NCI-H1092 treated with DMSO at 0.1 percent for 48 hours (cell line): ENCODE measurements at places on chromosomes 16 and 17.
A peak's percentile ranks its signal among the peaks of the same experiment; 100 is the strongest.

- peak; percentile 16 for DNase-seq
These were observed 22.9 kb downstream of the C16orf96 start for GRCh38 chr16:4578961-4579530.

- no peak for DNase-seq
These were observed 70.0 kb downstream of the C16orf78 start for GRCh38 chr16:49443576-49443975.

GRCh38 chr16:85738923-85739715 is 11.8 kb downstream of the C16orf74 start:
- DNase-seq, result no peak

DNA sequence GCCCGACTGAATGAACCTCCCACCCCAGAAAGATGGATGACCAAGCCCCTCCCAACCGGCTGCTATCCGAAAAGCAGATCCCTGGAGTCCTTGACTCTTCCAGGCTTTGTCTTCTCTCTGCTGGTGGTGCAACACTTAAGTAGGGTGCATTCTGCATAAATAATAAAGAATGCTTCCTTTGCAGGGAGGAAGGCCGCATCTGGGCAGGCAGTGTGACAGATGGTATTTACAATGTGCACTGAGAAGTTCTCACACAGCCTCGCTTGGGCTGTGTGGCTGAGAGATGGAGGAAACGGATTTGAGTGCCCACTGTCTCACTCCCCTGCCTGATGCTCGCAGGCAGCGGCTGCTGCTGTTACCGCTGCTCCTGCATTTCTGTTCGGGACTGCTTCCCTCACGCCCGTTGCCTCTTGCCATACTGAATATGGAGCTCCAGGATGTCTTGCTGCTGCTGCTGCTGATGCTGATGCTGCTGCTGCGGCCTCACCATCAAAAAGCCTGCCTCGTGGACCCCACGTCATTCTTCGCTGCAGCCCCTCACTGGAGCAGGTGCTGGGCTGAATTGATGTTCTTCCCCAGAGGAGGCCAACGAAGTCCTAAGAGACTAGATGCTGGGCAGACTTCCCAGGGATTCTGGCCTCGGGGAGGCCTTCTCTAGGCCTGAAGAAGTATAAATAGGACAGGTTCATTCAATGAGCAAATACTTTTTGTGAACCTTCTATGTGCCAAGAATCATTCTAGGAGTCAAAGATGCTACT is 7.1 kb upstream of the RHBDL3 start:
- peak; percentile 50 for DNase-seq

DNA sequence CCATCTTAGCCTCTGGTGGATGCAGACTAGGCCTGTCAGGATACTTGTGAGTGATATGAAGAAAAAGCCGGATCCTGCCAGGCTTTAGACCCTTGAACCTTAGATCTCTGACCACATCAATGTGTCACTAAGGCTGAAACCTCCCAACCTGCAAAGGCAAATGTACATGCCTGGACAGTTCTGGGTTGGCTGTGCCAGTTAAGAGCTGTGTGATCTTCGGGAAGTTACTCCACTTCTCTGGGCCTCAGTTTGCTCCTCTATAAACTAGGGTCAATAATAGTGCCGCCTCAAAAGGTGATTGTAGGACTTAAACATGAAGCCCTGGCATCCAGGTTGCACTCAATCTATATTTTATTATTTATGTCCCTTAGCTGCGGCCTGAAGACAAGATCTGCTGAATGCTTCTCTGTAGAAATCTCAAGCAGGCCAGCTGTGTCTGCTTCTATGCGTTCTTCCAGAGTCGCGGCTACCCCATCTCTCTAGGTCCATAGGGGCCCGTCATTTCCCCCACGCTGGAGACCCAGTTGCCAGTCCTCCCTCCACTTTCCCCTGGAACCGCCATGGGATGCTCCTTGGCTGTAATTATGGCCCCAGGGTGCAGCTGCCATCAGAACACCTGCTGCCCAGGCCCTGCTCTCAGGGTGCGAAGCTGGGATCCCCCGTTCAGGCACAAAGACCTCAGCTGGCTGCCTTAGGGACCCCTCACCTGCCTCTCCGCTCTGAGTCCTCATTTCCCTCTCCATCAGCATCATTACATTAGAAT is 50.2 kb downstream of the AKAP1 start:
- DNase-seq, result no peak
